ENCODE measurements at places on chromosomes 3 and 15. TPM values are rescaled to one million over a fixed set of nuclear protein-coding genes. Genes with fewer than 3 reads are reported as not detected.

The LYZL4 gene
- not detected for polyA plus RNA-seq

The RETNLB gene
- polyA plus RNA-seq: not detected

The C3orf85 gene
- not detected for polyA plus RNA-seq

The SLC6A20 gene
- 0.37 TPM for polyA plus RNA-seq

The GCNT3 gene
- 0.08 TPM for polyA plus RNA-seq

The ZMYND10 gene
- polyA plus RNA-seq: 0.99 TPM

DNA sequence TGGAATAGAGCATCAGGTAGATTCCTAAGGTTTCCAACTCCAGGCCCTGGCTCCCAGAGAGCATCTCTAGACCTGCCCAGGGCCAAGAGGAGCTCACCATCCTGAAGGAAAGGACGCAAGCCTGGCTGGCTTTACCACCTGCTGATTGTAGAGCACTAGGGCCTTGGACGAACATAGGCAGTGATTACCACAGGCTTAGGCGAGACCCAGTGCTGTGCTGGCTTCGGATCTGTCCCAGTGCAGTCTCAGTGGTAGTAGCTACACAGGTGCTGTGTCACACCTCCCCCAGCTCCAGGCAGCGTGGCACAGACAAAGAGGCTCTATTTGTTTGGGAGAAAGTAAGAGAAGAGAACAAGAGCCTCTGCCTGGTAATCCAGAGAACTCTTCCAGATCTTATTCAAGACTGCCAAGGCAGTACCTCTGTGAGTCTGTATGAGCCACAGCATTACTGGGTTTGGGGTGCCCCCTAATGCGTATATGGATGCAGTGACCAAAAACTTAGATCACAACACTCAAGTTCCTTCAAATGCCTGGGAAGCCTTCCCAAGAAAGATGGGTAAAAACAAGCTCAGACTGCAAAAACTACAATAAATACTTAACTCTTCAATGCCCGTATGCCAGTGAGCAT is 25.4 kb downstream of the ISG20 start:
- DNase-seq: no peak
- H3K4me3 ChIP-seq: no peak overlapping the region
- no peaks in the 10 kb centered on the region for H3K36me3 ChIP-seq
- no peaks in the 10 kb centered on the region for H3K27me3 ChIP-seq
- no peak overlapping the region for H3K27ac ChIP-seq

GRCh38 chr3:146024260-146024659 is 136.7 kb downstream of the PLOD2 start:
- H3K4me1 ChIP-seq: no peaks in the 10 kb centered on the region
- H3K27me3 ChIP-seq: no peaks in the 10 kb centered on the region
- H3K27ac ChIP-seq: no peak overlapping the region
- no peak for DNase-seq

GRCh38 chr3:23663246-23663645 is 142.5 kb upstream of the UBE2E1 start:
- peaks cover 2% of the 10 kb centered on the region for H3K4me1 ChIP-seq
- no peak overlapping the region for H3K4me3 ChIP-seq
- no peak overlapping the region for H3K27ac ChIP-seq
- H3K27me3 ChIP-seq: no peaks in the 10 kb centered on the region

DNA sequence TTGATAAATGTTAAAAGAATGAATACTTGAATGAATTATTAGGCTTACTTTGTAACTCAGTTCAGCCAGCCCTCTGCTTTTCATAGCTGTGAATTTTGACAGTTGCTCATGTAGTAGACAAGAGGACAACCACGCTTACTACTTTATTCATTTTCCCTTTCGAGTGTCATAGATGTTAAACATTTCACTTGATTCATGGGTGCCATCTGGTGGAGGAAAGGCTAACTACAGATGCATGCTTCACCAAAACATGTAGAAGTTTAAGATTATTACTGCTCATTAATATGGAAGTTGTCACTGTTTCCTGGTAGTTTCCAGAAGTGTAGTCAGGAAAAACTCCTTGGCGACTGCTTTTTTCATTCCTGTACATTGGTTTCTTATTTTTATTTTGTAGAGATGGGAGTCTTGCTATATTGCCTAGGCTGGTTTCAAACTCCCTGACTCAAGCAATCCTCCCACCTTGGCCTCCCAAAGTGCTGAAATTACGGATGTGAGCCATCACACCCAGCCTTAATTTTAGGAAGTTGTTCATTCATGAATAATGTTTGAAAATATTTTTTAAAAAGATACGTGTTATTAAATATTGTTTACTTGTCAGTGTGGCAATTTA is 163.2 kb downstream of the B3GALNT1 start:
- H3K27ac ChIP-seq: no peak overlapping the region
- H3K4me1 ChIP-seq: peaks cover 5% of the 10 kb centered on the region
- no peak overlapping the region for H3K4me3 ChIP-seq
- no peaks in the 10 kb centered on the region for H3K36me3 ChIP-seq
- no peak for DNase-seq

DNA sequence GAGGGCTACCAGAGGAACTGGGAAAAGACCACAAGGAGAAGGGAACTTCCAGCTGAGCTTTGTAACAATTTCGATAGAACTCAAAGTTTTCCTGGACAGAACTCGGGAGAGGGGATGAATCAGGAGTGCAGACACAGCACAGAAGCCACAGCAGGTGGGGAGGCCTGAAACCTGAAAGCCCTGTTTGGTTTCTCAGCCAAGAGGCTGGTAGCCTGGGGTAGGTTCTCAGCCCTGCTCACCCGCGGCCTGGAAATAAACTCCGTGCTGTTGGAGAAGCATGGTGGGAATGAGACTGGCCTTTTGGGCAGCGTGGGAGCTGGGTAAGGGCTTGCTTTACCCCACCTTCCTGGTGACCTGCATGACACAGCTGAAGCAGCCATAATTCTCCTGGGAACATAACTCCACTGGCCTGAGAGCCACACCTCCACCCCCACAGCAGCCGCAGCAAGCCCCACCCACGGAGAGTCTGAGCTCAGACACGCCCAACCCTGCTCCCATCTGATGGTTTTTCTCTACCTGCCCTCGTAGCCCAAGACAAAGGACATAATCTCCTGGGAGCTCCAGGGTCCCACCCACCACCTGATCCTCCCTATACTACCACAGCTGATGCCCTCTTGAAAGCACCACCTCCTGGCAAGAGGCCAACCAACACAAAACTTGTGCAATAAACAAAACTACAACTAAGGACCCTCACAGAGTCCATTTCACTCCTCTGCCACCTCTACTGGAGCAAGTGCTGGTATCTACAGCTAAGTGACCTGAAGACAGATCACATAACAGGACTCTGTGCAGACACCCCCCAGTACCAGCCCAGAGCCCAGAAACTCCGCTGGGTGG is 52.5 kb upstream of the CHRM5 start:
- peaks cover 5% of the 10 kb centered on the region for H3K4me1 ChIP-seq
- no peak overlapping the region for H3K4me3 ChIP-seq
- DNase-seq: no peak
- H3K27me3 ChIP-seq: no peaks in the 10 kb centered on the region
- no peaks in the 10 kb centered on the region for H3K36me3 ChIP-seq
- no peak overlapping the region for H3K27ac ChIP-seq

GRCh38 chr3:102449341-102449740 is 14.5 kb downstream of the ZPLD1 start:
- H3K27ac ChIP-seq: no peak overlapping the region
- no peaks in the 10 kb centered on the region for H3K27me3 ChIP-seq
- DNase-seq: no peak
- H3K4me1 ChIP-seq: no peaks in the 10 kb centered on the region

DNA sequence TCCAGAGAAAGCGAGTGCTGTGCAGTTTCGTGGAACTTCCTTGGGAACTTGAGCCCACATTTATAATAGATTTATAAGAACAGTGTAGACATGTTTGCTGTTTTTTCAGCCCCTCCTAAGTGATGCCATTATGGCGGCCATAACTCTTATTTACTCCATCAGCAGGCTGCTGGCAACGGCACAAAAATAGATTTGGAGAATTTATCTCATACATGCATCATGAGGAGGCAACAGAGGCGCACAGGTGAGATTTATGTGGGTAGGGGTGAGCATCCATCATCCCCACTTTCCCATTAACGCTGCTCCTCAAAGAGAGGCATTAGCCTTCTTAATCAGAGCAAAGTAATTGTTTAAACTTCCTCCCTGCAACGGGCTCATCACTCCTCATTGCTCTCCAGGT is 182.5 kb downstream of the RAB11A start:
- no peak overlapping the region for H3K27ac ChIP-seq
- no peaks in the 10 kb centered on the region for H3K27me3 ChIP-seq
- DNase-seq: no peak
- peaks cover 6% of the 10 kb centered on the region for H3K4me1 ChIP-seq
- H3K4me3 ChIP-seq: no peak overlapping the region
